ENCODE measurements at places on chromosomes 1 and 21.

- no peak for DNase-seq
Observed at GRCh38 chr1:237258871-237259270, 216.9 kb downstream of the RYR2 start.

DNA sequence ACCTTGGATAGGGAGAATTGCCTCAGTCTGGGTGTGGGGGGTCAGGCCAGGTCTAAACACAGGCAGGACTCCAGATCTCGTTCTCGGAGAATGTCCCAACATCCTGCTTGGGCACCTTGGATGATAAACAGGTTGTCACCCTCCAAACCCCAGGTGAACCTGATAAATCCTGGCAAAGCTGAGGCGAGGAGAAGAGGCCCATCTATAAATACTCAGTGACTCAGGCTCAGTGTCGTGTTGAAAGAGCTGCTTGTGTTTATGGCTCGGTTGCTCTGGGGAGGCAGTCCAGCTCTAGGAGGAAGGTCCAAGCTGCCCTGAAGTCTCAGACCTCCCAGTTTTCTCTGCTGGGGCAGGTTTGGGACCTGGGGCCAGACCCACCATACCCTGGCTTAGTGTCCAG is 15.8 kb upstream of the TRIM63 start:
- no peak for DNase-seq

DNA sequence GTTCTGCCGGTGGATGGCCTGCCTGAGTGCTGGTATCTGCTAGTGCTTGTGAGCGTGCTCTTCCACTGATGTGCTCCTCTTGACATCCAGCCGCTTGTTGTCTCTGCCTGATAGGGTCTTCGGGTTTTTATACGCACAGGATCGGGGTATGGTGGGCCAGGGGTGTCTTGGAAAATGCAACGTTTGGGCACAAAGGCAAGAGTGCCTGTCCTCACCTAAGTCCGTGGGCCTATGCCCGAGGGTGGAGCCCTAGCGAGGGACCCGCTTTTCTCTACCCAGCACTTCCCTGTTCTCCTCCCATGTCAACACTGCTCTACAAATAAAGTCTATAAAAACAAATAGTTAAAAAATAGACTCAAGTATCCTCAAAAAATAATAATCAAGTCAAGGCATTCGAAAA is 1007.8 kb downstream of the PLA2G4A start:
- DNase-seq = no peak

DNA sequence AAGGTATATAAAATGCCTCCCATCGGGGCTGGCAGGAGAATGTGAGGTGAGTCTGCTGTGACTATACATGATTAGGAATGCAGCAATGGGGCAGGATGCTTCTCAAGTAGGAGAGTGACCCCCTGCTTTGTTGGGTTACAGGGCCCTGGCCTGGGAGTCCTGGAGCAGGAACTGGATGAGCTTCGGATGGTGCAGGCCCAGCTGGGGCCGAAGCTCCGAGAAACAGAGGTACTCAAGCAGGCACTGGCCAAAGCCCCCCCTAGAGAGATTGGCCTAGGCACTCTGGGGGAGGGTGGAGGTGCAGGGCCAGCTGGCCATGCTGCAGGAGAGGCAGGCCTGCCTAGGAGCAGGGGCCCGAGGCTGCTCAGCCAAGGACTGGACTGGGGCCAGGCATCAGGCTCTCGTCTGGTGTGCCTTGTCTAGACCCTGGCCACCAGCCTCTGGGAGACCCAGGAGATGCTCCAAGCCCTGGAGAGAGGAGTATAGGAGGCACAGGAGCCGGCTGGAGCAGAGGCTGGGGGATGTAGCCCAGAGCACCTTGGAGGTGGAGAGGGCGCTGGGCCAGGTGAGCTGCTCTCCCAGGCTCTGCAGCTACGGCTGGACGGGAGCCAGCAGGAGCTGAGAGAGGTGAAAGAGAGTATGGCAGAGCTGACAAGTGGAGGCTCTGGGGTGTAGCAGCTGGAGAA is 32.8 kb upstream of the PKP1 start:
- DNase-seq = no peak

GRCh38 chr1:73947009-73947408 is 251.0 kb downstream of the LRRIQ3 start:
- DNase-seq = no peak

GRCh38 chr1:31248276-31248675 is 8.6 kb upstream of the NKAIN1 start:
- DNase-seq = no peak

- no peak for DNase-seq
Observed at GRCh38 chr1:222920169-222920568, 105.3 kb downstream of the DISP1 start.

- no peak for DNase-seq
Observed at GRCh38 chr1:205612104-205612503, 19.7 kb downstream of the ELK4 start.

- DNase-seq = no peak
Observed at GRCh38 chr1:118223426-118223825, 38.4 kb upstream of the SPAG17 start.

DNA sequence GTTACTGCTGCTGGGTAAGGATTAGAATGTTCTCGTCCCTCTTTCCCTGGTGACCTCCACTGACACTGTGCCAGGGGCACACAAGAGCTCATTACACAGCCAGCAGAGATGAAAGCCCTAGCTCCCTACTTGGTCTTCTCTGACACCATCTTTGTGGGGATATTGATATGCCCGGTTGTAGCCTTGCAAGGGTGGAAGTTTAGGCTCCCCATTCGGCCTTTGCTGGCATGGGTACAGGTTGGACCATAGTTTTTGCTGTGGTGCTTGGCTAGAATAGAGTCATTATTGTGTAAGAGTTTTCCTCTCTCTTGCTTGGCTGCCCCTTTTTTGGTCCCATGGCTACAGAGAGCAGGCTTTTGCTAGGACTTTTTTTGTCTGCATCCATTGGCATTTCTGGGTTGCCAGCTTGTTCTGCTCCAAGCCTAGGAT is 12.3 kb downstream of the RAB4A start:
- DNase-seq = no peak

DNA sequence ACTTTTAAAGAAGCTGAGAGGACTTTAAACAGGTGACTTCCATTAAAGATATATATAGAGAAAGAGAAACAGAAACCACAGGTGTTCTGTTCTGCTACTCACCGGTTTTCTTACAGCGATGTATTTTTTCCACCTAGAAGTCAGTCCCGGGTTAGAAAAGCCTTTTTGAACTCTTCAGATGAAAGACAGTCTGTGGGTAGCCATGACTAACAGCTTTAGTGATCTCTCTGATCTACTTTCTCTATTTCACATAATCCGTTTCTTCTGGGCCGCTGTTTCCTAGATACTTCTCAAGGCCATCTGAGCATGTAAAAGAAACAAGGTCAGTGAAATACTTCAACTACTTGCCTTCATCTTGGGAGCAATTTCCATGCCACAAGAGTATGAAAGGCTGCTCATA is 25.1 kb downstream of the WDR64 start:
- DNase-seq = peak; percentile 36

GRCh38 chr1:65108025-65108642 is 39.9 kb upstream of the AK4 start:
- no peak for DNase-seq

DNA sequence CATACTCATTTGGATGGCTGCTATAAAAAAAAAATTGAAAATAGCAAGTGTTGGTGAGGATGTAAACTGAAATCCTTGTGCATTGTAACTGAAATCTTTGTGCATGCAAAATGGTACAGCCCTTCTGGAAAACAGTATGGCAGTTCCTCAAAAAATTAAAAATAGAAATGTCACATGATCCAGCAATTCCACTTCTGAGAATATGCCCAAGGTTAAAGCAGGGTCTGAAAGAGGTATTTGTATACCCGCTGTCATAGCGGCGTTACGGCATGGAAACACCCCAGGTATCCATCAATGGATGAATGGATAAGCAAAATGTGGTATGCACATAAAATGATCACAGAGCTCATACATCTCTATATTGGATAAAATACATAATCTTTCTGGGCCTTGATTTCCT is 116.7 kb downstream of the RUSC1 start:
- no peak for DNase-seq

GRCh38 chr1:218368686-218369085 is 23.6 kb downstream of the TGFB2 start:
- DNase-seq = no peak

GRCh38 chr1:67175530-67176087 is 9.4 kb downstream of the IL23R start:
- DNase-seq = no peak

DNA sequence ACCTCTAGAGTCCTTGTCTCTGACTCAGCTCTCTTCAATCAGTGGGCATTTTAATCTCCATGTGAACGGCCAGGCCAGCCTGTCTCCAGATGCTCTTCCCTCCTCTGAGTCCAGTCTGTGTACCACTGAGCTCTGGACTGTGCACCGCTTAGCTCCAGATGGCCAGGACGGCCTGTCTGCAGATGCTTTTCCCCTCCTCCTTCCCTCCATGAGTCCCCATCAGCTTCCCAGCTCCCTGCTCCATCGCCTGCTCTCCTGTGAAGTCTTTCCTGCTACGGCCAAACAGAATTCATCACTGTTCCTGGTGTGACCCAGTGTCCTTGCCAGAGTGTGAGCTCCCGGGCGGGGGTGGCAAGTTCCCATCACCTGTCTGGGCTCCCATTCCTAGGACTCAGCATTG is 42.0 kb downstream of the STUM start:
- no peak for DNase-seq

DNA sequence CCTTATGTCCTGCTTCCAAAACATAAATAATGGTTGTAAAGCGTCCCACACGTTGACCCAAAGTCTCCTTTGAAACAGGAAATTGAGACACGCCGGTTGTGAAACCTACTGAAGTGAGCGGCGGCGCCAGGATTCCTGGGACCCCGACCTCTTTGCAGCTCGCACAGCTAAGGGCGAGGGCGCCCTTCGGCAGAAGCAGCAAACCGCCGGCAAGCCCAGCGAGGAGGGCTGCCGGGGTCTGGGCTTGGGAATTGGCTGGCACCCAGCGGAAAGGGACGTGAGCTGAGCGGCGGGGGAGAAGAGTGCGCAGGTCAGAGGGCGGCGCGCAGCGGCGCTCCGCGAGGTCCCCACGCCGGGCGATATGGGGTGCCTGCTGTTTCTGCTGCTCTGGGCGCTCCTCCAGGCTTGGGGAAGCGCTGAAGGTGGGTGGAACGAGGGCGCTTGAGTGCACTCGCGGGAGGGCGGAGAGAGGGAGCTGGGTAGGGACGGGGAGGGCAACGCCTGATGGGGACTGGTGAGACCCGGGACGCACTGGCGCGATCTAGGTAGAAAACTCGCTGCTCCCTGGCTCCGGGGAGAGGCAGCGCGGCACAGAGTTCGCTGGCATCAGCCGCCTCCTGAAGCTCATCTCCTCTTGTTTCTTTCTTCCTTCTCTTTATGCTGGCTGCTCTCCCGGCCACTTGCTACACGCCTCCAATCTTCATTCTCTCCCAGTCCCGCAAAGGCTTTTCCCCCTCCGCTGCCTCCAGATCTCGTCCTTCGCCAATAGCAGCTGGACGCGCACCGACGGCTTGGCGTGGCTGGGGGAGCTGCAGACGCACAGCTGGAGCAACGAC is at the start of gene CD1D:
CD1D (plus strand) TSS at position 155 of the 836 bp plus-strand sequence; CDS start at position 362, 207 bp downstream.
- no peak for DNase-seq

- no peak for DNase-seq
Observed at GRCh38 chr1:66383168-66383567, 150.8 kb upstream of the SGIP1 start.

GRCh38 chr21:44723177-44724131 is 12.1 kb upstream of the TSPEAR start:
- no peak for DNase-seq

DNA sequence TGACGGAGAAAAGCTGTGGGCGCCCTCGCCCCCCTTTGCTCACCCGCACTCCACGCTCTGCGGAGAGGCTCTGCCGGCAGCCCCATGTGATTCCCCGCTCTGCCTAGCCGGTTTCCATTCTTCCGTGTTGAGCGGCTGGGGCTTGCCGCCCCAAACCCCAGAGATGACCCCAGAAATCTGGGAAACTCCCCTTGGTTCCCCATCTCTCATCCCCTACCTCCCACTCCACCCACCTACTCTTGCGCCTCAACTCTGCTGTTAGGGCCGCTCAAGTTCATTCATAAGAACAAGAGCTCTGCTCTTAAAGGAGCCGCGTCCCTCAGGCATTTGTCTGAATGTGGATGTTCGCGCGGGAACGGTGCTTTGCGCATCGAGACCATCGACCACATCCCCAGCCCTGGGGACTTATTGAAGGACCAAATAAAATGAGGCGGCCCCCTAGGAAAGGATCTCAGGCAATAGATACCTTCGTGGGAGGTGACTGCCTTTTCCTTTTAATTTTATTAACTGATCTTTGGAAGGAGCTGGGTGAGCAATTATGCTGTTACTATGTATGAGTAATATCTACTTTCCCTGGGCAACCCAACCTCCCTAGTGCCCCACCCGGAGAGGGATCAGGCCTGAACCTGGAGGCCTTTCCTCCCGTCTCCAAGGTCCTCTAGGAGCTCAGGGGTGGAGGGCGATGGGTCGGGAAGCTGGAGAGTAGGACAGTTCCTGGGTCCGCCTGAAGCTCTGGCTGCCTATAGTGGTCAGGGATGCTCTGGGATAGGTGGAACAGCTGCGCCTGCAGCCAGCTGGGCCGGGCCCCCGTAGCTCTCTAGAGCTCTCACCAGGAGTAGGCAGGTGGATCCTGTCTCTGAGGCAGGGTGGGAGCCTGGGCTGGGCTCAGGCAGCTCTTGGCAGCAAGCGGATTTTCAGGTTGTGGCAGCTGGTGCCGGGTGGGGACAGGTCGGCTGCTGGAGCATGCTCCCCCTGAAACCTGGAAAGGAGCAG is 898 bp downstream of the MFSD2A start:
- peak; percentile 63 for DNase-seq

GRCh38 chr21:21971384-21971783 is 973.2 kb downstream of the NCAM2 start:
- DNase-seq = no peak

GRCh38 chr1:172971241-172971640 is 79.5 kb downstream of the TNFSF18 start:
- DNase-seq = no peak

DNA sequence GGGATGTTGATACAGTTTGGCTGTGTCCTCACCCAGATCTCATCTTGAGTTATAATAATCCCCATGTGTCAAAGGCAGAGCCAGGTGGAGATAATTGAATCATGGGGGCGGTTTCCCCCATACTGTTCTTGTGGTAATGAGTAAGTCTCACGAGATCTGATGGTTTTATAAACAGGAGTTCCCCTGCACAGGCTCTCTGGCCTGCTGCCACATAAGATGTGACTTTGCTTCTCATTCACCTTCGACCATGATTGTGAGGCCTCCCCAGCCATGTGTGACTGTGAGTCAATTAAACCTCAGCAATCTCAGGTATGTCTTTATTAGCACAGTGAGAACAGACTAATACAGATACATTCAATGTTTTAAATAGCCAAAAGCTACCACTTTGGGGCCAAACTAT is 41.1 kb downstream of the SLC35F3 start:
- DNase-seq = no peak

- no peak for DNase-seq
Observed at GRCh38 chr1:195141294-195141693, 1466.9 kb downstream of the KCNT2 start.

DNA sequence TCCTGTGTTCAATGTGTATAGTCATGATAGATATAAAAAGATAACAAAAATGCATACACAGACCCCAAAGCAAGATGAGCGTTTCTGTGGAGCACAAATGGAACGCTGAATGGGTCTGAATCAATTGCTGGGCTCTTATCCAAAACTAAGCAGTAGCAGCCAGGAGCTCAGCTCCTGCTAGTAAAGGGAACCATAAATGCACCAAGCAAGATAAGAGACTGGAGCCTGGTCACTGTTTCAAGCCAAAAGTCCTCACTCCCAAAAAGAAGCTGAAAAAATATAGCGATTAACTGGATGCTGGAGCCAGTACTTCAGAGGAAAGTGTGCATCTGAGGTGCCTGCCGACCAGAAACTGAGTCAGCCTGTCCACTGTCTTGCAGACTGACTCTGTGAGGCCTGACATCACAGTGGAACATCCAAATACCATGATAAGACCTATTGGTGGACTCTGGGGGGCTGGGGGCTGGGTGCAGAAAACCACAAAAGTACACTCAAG is 68.9 kb downstream of the LRRC8C start:
- DNase-seq = no peak

Measured in T-helper 2 cell (primary cell).